ENCODE measurements at places on chromosomes 4 and X.

- DNase-seq = no peak
These were observed 936.6 kb upstream of the EPHA5 start for GRCh38 chr4:66606908-66607307.

DNA sequence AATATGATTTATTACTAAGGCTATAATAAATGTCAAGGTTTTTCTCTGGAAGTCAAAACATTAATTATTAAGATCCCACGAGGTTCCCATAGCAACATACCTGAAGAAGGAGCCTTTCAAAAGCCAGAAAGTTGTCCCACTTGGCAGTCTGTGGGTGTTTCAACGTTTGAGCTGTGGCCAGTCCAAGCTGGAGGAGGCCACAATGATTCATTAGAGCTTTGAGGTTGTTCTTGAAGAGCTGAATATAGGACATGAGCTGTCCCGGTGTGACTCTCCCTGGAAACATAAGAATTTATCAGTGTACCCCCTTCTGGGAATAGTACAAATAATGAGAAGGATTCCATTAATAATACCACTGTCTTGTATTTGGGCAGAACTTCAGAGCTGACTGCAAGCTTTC, 92.1 kb downstream of the SCFD2 start:
- no peak for DNase-seq

DNA sequence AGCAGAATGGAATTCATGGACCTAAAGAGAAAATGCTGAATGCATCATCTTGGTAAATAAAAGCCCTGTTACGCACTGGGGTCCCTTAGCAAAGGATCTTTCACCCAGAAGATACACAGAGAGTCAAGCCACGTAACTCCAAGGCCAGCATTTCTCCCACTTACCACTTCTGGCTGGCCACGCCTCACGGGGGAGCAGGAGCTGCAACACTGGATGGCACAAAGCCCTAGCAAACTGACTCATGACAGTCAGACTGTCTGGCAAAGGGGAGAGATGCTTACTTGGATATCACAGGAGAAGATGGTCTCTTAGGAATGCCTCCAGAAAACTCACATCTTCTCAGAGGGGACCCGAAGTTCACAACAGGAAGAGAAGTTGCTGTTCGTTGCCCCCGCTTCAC, 51.4 kb upstream of the BCLAF3 start:
- no peak for DNase-seq

GRCh38 chr4:148834804-148835631, 392.8 kb upstream of the NR3C2 start:
- no peak for DNase-seq

GRCh38 chrX:52262195-52262546, 77.5 kb downstream of the MAGED4 start:
- DNase-seq = no peak

GRCh38 chr4:85210353-85210752, 243.9 kb upstream of the WDFY3 start:
- no peak for DNase-seq

GRCh38 chr4:11438647-11439046, 10.0 kb upstream of the HS3ST1 start:
- DNase-seq = no peak

GRCh38 chr4:158581161-158581560, 59.5 kb downstream of the RXFP1 start:
- DNase-seq = no peak

GRCh38 chr4:2927696-2928075, 35.5 kb downstream of the NOP14 start:
- no peak for DNase-seq

- no peak for DNase-seq
These were observed 125.8 kb downstream of the PPEF1 start for GRCh38 chrX:18833071-18833731.

DNA sequence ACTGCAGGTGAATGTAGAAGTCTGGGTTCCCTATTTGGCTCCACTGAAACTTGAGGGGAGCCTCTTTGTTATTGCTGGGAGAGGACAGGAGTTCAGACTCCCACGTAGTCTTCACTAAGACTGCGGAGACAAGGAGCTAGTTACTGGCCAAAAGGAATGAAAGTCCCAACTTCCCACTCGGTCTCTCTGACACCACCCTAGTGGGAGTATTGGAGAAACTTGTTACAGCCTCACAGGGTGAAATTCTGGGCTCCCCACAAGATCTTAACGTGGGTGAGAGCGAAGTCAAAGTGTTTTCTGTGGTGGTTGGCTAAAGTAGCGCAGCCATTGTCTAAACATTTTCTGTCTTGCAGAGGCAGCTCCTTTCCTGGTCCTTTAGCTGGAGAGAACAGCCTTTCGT, 13.5 kb downstream of the MYOZ2 start:
- no peak for DNase-seq

GRCh38 chr4:133096972-133097371, 52.1 kb upstream of the PCDH10 start:
- no peak for DNase-seq

DNA sequence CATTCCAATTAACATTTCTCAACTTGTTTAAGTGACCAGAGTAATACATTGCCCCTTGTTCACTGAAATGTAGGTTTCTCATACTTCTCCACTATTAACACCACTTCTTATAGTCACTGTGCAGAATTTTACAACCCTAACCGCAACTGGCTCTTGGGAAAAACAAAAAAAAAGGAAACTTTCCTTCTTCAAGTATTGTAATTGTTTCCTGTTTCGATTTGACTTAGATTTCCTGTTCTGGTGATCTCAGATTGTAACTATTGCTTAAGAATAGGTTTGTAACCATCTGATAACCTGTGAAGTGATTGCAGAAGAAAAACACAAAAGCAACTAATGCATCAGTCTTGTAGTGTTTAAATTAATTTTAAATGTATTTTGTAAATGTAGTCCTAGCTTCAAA, 594.7 kb upstream of the GALNT7 start:
- no peak for DNase-seq

DNA sequence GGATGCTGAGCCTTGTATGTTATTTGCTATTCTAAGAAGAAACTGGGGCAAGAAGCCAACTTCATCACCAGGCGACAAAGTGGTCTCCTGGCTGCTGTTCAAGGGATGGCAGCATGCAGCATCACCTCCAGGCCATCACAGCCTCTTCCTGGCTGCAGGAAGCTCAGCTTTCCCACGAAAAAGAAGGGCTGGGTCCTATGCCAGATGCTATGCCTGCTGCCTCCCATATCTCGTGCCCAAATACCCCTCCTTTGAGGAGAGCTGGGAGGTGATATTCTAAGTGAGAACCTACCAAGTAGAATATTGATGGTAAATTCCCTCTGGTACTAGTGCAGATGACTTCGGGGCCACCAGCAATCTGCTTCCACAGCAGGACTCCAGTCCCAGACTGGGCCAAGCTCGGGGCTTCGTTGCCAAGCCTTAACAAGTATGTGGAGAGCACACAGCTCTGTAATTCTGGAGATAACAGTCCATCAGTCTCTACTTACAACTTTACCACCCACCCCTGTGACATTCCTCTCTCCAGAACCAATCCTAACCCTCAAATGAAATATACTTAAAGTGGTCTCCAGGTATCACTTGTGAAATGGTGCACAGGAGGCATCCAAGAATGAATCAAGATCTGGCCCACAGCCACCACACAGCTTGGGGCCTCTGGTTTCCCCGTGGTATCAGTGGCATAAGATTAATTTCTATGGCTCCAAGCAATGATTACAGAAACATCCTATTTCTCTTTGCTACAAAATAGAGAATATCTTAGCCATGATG, 149.3 kb downstream of the PALLD start:
- no peak for DNase-seq

DNA sequence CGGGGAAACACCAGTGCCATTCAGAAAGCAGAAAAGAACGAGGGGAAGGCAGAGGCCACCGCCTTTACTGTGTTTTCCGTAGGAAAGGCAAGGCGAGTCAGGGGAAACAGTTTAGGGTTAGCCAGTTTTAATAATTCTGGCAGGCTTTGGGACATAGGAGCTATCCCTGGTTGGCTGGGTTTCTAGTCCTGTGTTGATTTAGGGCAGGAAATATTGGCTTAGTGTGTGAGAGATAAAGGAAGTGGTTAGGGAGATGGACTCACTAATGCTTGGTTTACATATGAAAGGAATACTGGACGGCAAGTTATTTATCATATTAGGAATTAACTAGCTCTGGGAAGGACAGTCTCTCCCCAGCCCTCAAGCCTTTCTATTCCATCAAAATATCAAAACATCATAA, 53.1 kb downstream of the SYNPO2 start:
- DNase-seq = no peak

DNA sequence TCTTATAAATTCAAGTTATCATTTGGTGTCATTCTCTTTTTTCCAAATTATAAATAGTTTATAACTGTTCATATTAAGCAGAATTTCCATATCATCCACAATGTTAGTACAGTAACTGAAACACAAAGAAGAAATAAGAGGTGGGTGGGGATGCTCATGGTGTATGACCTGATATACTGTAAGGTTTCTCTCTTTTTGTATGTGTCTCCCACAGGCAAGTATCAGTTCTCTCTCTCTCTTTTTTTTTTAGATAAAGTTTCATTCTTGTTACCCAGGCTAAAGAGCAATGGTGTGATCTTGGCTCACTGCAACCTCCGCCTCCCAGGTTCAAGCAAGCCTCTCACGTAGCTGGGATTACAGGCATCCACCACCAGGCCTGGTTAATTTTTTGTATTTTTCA, 43.7 kb upstream of the UGT2A3 start:
- no peak for DNase-seq

DNA sequence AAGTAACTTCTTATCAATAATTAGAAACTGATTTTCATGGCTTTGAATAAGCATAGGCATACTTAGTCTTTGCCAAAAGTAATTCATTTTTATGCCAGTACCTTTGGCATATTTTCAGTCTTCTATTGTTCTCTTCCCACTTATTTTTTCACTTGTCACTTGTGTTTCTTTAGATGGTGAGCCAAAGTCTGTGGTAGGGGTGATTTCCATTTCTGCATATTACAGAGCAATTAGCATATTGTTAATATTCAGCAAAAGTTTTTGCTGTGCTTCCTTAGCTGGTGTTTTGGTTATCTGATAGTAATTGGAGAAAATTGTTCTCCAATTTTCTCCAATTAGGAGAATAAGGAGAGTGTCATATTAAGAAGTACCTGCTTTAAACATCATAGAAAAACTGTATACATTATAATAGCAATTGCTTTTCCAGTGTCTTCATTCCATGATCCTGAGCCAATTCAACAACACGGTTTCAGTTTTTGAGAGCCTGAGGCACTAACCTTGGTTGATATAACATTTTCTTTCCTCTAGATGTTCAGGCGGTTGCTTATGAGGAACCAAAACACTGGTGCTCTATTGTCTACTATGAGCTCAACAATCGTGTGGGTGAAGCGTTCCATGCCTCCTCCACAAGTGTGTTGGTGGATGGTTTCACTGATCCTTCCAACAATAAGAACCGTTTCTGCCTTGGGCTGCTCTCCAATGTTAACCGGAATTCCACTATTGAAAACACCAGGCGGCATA, 64.7 kb downstream of the SMAD1 start:
- DNase-seq = no peak

GRCh38 chrX:68598841-68599240, 48.6 kb upstream of the STARD8 start:
- no peak for DNase-seq

DNA sequence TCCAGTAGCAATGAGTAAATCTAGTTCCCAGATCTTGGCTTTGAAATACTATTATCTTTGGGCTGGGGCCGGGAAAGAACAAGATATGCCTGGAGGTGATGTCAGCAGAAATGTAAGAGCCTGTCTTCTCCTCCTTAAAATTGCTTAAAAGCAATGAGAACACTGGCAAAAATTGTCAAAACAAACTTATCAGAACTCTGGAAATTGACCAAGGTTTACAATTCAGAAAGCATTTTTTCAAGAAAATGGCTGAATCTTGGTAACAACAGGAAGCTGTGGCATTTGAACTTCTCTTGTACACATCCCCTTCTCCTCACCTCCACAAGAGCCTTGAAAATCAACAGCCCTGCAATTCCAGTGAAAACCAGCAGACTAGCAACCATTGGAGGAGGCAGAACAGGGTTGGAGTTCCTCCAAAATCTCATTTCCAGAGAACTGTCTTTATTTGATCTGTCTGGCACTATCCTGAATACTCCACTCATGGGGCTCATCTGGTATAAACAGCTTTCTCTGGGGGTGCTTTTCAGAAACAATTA, 13.5 kb downstream of the TIMP1 start:
- no peak for DNase-seq

- peak; percentile 16 for DNase-seq
These were observed 74.4 kb downstream of the MTMR1 start for GRCh38 chrX:150767475-150768131.

- DNase-seq = no peak
These were observed 30.6 kb upstream of the MANBA start for GRCh38 chr4:102791318-102791835.

DNA sequence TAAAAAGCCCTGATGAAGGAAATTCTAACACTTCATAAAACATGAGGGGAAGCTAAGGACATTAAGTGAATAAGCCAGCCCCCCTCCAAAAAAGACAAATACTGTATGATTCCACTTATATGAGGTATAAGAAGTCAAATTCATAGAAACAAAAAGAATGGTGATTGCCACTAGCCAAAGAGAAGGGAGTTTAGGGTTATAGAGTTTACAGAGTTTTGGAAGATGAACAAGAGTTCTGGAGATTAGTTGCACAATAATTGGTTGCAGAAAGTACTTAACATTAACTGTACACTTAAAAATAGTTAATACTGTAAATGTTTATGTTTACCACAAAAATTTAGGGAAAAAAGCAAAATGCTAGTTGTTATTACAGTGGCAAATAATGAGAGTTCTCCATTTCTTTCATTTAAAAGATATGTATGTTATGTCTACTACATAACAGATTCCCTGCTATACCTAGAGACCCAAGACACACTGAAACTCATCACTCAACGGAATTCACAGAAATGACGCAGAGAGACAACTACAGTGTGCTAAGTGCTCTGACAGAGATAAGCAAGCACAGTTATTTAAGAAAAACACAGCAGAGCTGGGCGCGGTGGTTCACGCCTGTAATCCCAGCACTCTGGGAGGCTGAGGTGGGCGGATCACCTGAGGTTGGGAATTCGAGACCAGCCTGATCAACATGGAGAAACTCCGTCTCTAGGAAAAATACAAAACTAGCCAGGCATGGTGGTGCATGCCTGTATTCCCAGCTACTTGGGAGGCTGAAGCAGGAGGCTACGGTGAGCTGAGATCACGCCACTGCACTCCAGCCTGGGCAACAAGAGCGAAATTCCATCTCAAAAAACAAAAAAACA, 37.2 kb downstream of the EIF4E start:
- no peak for DNase-seq

DNA sequence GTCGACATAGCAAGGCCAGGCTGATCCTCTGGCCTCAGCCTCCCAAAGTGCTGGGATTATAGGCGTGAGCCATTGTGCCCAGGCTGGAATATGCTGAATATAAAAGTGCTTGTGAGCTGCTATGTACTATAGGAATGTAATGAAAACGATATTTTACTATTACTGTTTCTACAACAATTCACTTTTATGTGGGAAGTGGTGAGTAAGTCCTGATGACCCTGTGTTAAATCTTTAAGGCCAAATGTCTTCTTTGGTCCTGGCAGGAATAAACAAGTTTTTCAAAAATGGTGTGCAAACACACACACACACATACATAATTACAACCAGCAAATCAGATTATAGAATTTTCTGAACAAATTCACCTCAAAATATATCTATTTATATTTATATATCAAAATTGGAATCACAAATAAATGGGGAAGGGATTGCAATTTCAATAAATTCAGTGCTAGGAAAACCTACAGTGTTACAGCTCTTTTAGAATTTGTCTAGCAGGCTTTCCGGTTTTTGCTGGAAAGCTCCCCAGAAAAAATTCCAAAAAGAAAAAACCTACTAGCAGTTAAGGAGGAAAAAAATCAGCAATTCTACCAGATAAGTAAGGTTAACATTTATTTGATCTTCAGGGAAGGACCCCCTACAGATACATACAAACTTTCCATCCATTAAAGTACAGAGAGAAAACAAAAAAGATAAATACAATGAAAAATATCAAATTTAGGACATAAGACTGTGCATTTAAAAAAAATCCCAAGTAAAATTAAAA, 17.9 kb downstream of the SMIM14 start:
- DNase-seq = no peak
